ENCODE measurements at places on chromosomes 4 and X. TPM values are rescaled to one million over a fixed set of nuclear protein-coding genes. Genes with fewer than 3 reads are reported as not detected.

AKAP4 gene
- total RNA-seq: not detected

GAGE1 gene
- not detected for total RNA-seq

SSX1 gene
- not detected for total RNA-seq

UGT8 gene
- total RNA-seq: 0.23 TPM

GPR119 gene
- total RNA-seq: not detected

CORIN gene
- not detected for total RNA-seq

TEX13C gene
- not detected for total RNA-seq

TRPC3 gene
- 0.05 TPM for total RNA-seq

SLC35A2 gene
- total RNA-seq: 62.5 TPM

PTCHD1 gene
- total RNA-seq: not detected

HSPA4L gene
- 7.2 TPM for total RNA-seq

GLRA2 gene
- not detected for total RNA-seq

NWD2 gene
- total RNA-seq: not detected

AKAP14 gene
- total RNA-seq: not detected

CYSLTR1 gene
- not detected for total RNA-seq

IL21 gene
- total RNA-seq: not detected

GIMD1 gene
- not detected for total RNA-seq

GLRA3 gene
- not detected for total RNA-seq

PFKFB1 gene
- not detected for total RNA-seq

GPC3 gene
- not detected for total RNA-seq

RIPPLY1 gene
- 0.11 TPM for total RNA-seq

CXCL8 gene
- 11.2 TPM for total RNA-seq

TKTL1 gene
- total RNA-seq: not detected

HS6ST2 gene
- 0.03 TPM for total RNA-seq

ERCC6L gene
- 9.8 TPM for total RNA-seq

PDGFC gene
- 4.3 TPM for total RNA-seq

ASB5 gene
- total RNA-seq: not detected
